Stimulated activated CD4-positive, alpha-beta T cell treated with anti-CD3 and anti-CD28 coated beads, Interleukin-2, amount 100 ng/mL, for 48 hours (primary cell): ENCODE measurements at places on chromosomes 2 and 18.

GRCh38 chr2:236160366-236161081 lies 7.7 kb downstream of the GBX2 start:
- DNase-seq, result no peak

DNA sequence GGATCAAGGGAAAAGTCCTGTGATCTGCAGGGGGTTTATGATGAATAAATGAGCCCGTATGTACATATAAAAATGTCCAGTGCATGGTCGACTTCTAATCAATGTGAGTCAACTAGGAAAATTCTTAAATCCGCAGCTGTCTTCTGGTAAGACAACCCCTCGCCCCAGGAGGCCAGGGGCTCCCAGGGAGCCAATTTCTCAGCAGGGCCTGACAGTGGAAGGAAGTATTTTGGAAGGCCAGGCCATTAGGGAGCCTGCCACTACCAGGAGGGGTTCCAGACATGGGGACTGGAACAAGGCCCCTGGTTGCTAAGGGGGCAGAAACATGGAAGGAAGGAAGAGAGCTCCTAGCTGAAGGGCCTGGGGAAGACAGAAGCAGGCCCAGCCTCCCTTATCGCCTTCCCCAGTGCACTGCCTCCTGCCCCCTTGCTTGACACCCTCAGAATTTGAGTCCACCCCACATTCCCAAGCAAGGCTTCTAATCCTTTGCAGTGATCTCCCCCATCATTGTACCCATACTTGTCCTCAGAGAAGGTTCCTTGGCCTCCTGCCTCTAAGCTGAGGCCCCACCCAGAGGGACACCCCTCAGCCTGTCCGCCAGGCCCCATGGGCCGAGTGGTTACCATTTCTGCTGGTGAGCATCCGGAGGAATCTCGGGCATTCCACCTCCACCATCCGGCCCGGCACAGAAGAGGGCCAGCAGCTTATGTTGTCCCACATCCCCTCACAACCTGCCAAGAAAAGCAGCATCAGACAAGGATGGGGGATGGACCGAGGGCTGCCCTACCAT lies 45.9 kb downstream of the SCTR start:
- no peak for DNase-seq

DNA sequence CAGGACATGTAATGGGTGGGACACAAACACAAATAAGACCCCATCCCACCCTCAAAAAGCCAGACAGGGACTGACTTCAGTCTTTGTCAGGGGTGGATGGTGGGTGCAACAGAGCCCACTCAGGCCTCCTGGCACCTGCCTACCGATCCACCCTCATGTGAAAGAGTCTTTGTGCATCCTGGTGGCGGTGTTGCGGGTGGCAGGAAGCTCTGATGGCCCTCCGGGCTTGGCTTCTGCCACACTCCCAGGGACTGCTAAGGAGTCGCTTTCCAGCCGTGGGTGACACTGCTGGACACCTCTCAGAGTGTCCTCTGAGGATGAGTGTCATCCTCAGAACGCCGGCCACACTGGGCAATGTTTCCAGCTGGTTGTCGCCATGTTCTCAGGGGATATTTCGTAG lies 92.6 kb downstream of the LDLRAD4 start:
- DNase-seq, result no peak

DNA sequence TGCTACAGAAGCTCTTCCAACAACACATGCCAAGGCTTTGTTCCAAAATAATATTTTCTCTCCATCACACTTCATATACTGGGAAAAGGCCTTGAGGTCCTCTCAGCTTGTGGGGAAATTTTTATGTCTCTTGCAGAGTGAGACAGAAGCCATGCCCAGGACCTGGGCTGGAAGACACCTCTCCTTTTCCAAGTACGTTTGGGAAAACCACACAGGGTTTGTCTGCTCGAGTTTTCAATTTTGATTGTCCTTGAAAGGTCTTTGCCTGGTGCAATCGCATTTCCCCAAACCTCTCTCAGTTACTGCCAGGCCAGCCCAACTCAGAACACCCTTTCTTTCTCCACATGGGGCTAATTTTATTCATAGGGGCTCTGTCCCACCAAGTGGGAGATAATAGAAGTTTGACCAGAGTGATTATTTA lies 272.2 kb downstream of the OSR1 start:
- no peak for DNase-seq

GRCh38 chr2:241052677-241053360 lies 49.3 kb downstream of the MTERF4 start:
- no peak for DNase-seq

DNA sequence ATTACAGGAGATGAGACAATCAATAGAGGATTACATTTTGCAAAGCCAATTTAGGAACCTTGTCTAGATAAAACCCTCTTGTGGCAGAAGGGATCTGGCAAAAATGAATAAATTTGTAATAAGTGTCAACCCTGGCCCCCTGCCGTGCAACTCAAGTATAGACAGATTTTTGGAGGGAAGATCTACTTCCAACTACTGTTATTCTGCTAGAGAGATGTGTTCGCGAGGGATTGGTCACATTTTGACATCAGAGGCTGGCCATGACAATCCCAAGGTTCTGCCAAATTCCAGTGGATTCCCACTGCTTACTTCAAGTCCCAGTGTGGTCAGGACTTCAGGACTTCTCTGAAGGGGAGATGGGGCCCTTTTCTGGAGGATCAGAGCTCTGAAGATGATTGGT lies 192.6 kb downstream of the SH3RF3 start:
- no peak for DNase-seq

GRCh38 chr2:228615496-228615895 lies 434.0 kb upstream of the SPHKAP start:
- no peak for DNase-seq

DNA sequence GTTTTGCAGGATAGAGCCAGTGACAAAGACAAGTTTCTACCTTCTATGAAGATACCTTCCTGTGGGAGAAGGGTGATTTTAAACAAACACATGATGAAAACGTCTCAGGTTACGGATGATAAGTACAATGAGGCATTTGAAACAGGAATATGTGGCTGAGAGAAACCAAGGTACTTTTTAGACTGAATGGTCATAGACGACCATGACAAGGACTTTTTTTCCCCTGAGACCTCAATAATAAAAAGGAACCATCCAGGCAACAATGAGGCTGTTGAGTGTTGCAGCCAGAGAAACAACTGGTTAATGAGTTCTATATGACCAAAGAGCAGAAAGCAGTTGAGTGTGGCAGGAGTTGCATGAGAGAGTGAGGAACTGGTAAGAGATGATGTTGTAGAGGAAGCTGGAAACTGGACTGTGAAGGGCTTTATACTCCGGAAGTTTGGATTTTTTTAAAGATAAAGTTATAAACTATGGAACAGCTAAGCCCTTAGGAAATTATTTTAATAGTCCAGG lies 306.1 kb upstream of the CYRIA start:
- no peak for DNase-seq
